ENCODE measurements at places on chromosomes 7 and 10.

GRCh38 chr7:8035192-8035591 lies 66.6 kb downstream of the GLCCI1 start:
- no peak for DNase-seq

DNA sequence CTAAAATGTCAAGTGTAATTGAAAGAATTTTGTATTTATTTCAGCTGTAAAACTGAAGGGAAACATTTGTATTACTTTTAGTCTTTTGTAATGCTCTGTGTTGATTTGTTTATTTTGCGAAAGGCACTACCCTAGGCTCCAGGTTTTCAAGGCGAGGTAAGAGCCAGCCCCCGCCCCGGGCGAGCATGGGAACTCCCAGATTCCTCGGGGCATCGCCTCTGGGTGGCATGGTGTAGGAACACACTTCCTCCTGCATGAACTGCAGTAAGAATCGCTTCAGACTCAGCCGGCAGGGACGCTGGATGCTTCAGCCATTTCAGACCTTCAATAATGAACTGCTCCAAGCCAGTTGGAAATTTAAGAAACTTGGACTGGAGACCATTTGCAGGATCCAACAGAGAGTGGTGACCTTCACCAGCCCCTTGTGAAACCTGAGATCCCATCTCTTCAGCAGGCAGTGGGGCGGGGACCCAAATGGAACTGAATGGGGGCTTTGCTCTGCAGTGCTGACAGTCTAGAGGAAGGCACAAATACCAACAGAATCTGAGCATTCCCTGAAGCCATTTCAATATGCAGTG lies 544.3 kb upstream of the MGMT start:
- no peak for DNase-seq

DNA sequence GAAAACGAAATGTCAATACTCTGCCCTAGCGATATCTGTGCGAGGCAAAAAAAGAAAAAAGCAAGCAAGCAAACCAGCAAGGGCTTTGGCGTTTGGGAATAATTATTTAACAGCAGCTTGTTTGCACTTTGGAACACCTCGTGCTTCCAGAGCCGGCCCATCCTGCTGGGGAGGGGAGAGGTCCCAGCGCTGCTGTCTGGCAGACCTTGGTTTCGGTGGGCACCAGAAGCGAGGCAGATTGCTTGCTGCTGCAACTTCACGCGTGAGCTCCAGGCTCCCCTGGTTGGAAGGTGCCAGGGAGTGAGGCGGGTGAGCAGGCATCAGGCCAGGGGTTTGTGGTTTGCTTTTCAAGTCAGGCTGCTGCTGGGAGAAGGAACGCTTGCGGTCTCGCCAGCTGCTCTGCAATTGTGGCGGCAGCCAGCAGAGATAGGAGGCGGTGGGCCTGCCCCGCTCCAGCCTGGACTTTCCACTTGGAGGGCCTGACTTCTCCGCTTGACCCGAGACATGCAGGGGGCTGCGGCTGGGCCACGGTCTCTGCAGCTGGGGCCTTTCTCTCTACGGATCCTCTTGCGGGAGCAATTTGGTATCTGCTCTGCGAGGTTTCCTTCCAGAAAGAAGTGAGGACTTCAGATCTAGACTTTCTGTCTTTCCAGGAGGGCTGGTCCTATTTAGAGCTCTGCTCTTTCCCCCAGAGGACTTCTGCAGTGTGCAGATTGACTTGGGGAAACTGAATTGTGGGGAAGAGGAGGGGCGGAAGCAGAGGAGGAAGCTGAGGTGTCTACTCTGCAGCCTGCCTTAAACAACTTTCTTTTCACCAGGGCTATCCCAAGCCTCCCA lies 131.4 kb downstream of the PRPF18 start:
- no peak for DNase-seq

DNA sequence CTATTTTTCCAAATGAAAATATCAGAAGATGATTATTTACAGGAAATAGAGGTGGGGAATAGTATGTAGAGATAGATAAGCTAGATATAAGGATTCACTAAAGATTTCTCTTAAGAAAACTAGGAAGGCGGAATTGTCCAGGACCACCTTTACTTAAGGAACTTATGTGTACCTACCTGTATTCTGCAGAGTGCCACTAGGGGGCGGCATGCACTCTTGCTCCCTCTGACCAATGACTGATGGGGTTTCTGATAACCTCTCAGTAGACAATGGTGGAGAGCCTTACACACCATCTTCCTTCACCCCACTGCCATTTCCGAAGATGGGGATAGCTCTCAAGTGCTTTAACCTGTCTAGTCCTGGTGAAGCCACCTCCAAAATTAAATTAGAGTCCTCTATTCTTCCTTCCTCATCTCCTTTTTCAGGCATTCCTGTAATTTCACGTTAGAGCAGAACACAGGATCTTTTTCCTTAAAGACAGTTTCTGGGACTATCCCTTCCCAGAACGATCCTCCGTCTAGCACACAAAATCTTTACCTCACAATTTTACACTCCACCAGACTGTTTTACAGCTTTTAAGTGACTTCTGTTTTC lies 453.1 kb downstream of the SORCS1 start:
- DNase-seq = peak; percentile 1

DNA sequence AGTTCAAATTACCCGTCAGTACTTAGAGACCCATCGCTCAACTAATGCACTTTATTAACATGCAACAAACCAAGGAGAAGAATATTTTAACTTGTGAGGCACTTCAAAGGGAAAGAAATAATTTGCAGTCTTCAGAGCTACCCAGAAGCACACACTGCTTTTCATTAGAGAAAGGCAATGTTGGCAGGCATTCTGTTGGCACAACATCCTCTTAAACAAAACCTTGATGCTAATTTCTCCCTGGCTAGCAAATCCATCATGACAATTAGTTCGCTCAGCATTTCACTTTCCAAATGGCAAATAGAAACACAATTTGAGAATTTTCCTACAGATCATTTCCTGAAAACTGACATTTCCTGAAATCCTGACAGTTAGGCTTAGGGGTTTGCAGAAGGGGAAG lies 155.6 kb upstream of the FAM13C start:
- DNase-seq = no peak

GRCh38 chr10:94963901-94964300 lies 25.4 kb downstream of the CYP2C9 start:
- DNase-seq = no peak

- DNase-seq = no peak
These were observed 55.0 kb downstream of the PRTFDC1 start for GRCh38 chr10:24897326-24897926.

DNA sequence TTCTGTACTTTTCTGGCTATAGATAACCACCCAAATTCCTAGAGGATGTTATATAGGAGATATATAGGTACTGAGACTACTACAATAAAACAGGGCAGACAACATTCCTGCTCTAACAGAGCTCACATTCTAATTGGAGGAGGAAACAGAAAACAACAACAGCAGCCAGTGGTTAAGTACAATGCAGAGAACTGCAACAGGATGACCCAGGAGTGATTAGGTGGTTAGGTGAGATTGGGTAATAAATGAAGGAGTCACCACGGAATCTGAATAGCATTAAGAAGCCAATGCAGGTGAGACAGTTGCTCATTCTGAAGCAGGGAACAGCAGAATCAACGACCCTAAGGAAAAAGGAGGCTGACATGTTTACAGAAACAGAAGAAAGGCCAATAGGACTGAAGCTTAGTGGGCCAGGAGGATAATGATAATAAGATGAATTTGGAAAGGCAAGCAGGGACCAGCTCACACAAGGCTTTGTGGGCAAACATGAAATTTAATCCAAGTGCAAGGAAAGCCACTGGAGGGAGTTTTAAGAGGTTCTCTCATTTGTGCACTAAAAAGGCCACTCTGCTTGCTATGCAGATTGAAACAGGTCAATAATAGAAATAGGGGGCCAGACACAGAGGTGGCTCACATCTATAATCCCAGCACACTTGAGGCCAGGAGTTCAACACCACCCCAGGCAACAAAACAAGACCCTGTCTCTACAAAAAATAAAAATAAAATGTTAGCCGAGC lies 16.9 kb upstream of the REEP3 start:
- DNase-seq = no peak

All from stimulated activated CD8-positive, alpha-beta memory T cell treated with anti-CD3 and anti-CD28 coated beads, Interleukin-4, amount 100 ng/mL, for 1 hour (primary cell).